ENCODE measurements at places on chromosomes 2 and 18.

DNA sequence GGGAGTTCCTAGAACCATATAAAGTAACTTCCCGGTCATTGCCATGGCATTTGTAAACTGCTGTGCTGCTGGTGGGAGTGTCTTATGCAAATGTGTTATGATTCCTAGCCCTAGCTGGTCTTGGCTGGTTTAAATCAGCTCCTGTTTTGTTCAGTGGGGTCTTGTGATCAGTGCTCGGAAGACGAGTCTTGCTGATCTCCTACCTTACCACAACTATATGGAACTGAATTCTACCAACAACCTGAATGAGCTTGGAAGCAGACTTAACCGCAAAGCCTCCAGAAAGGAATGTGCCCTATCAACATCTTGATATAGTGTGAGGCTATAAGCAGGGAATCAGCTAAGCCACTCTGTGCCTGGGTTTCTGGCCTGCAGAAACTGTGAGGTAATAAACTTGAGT, 33.5 kb downstream of the POLE4 start:
- peak; percentile 67 for DNase-seq

DNA sequence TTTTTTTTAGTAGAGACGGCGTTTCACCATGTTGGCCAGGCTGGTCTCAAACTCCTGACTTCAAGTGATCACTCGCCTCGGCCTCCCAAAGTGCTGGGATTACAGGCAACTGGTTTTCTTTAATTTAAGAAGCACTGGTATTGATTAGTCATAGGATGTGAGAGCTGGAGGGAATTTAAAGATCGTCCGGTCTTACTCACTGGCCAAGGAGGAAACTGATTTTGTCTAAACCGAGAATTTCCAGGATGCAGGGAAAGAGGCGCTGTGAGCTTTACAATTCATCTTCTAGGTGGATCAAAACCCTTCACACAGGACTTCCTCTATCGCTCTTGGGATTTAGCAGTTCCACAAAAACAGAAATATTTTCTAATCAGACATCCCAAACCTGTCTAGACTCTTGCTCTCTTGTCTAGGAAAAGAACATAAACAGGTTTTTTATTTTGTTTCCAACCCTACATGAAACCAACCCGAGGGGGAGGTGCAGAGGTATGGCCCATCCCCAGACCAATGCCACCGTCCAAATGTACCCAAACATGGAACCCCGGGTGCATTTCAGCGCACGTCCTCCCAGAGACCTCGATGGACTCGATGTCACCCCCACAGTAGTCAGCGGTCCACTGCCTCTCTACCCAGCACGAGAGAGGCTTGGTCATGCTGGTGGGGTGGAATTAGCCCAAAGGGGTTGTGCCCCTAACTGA, 12.5 kb upstream of the TUBB6 start:
- peak; percentile 61 for DNase-seq

DNA sequence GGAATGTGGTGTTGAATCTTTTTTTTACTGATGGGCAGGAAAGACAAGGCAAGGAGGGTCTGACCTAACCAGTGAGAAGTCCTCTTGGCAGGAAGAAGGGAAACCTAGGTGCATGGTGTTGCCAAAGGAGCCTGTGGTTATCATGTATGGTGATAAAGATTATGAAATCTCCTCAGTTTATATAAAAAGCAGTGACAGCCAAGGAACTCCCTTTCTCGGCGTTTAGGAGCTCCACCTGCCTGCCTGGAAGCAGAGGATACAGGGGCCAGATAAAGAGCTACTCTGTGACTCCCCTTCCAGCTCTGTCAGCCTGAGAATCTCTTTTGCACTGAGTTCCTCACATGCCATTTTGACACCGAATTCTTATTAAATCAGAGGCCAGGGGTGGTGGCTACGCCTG, 26.1 kb downstream of the COLEC12 start:
- DNase-seq: peak; percentile 37

DNA sequence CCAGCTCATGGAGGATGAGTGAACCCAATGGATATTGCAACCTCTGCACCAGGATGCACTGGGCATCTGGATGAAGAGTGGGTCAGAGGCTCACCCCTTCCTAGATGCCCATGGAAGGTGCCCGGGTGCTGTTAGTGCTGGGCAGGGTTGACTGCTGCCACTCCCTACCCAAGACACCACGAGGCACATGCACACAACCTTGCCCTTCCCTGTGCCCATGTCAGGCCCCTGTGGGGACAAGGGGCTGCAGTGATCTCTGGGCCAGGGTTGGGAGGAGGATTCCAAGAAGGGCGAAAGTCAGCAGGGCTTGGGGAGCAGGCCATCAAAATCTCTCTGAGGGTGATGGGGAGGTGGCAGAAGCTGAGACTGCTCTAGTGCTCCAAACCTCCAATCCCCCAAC, 309.7 kb upstream of the ST6GAL2 start:
- DNase-seq: no peak

DNA sequence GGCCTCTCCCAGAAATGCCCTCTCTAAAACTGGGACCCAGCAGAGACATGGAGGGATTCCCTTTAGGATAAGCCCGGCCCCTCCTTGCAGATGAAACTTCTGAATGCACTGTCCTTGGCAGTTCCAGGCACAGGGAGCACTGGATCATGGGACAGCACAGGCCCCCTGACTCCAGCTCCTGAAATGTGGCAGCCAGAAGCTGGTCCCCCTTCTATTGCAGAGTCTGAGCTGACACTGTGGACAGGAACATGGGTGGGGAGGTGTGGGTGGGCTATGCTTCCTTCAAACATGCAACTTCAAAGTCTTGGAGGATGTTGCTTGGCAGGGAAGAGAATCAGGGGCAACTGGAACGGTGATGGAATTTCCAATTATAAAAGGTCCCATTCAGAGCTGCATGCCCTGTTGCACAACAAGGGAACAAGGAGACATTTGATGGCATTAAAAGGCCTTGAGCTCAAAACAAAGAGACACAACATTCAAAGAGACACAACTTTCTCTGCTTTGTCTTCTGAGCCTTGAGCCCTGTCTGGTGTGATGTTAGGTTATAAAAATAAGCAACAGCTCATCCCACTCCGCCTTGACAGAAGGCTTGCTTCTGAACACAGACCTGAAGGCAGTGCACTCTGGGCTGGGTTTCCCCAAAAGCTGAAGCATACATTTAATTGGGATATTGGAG, 239.0 kb downstream of the OSR1 start:
- DNase-seq: no peak

- DNase-seq: no peak
Observed at GRCh38 chr2:61419129-61419528, 51.8 kb downstream of the USP34 start.

DNA sequence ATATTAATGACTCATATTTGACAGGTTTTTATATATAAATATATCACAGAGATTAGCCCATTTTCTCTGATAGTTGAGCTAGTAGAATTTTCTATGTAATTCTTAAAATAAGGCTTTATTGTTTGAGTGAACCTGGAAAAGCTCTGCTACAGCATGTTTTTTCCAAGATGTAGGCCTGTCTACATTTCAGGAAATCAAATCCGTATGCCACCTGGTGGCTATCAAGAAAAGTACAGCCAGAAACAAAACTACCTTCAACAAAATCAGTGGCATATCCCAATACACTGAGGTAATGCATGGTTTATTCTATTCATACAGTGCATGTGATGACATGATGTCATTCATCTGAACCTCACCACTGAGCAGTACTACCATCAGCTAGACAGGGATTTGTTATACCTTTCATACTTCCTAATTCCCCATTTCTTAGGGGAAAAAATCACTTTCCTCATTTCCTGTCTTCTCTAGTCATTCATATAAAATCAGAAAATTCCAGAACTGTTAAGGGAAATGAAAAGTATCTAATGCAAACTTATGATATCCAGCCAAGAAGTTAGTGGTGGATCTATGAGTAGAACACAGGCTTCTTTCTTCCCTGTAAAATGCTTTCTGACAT, 310.4 kb upstream of the SYT4 start:
- peak; percentile 50 for DNase-seq

- DNase-seq: peak; percentile 31
Observed at GRCh38 chr2:79994161-79994560, 310.4 kb downstream of the LRRTM1 start.

DNA sequence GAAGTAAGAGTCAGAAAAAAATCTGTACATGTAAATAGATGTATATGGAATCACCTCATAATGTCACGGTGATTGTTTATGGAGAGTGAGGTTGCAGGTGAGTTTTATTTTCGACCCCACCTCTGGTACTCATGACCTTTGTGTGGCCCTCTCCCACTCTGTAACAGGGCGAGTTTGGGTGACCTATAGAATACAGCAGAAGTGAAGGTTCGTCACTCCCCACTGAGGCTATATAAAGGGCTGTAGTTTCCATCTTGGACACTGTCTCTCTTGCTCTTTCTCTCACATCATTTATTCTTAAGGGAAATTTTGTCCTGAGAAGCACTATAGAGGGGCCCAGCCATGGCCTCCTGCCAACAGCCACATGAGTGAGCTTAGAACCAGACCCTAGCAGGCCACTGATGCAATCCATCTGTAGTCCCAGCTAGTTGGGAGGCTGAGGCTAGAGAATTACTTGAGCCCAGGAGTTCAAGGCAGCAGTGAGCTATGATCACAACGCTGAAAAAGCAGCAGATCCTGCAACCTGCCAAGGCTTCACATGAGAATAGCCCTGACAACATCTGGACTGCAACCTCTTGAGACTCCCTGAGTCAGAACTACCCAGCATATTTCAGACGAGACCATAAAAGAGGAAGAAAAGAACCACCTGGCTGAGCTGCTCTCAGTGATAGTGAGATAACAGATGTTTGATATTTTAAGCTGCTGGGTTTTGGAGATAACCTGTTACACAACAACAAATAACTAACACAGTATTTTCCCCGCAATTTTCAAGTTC, 74.3 kb upstream of the SLC1A4 start:
- DNase-seq: no peak

- peak; percentile 9 for DNase-seq
Observed at GRCh38 chr2:163319006-163319405, 416.8 kb downstream of the FIGN start.

GRCh38 chr2:144067506-144067905, 452.4 kb downstream of the ZEB2 start:
- DNase-seq: no peak

- no peak for DNase-seq
Observed at GRCh38 chr2:11009891-11010290, 98.2 kb downstream of the KCNF1 start.

- DNase-seq: peak; percentile 57
Observed at GRCh38 chr2:43114210-43114609, 112.2 kb downstream of the ZFP36L2 start.

DNA sequence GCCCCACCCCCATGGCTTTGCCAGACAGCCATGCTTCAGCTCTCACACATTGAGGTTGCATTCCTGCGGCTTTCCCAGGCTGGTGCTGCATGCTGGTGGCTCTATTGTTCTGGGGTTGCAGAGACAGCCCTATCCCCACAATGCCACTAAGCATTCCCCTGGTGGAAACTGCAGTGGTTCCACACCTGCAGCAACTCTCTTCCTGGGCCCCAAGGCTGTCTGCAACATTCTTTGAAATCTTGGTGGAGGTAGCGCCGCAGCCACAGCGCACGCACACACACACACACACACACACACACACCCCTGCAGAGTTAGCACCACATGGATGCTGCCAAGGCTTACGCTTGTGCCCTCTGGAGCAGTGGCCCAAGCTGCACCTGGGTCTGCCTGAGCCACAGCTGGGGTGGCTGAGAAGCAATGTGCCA, 21.4 kb downstream of the SFXN5 start:
- DNase-seq: peak; percentile 59

GRCh38 chr2:200012401-200012800, 57.0 kb downstream of the MAIP1 start:
- DNase-seq: no peak

- DNase-seq: no peak
Observed at GRCh38 chr2:152452256-152452973, 117.4 kb downstream of the FMNL2 start.

GRCh38 chr2:64649013-64649484, 4.7 kb downstream of the SERTAD2 start:
- no peak for DNase-seq

DNA sequence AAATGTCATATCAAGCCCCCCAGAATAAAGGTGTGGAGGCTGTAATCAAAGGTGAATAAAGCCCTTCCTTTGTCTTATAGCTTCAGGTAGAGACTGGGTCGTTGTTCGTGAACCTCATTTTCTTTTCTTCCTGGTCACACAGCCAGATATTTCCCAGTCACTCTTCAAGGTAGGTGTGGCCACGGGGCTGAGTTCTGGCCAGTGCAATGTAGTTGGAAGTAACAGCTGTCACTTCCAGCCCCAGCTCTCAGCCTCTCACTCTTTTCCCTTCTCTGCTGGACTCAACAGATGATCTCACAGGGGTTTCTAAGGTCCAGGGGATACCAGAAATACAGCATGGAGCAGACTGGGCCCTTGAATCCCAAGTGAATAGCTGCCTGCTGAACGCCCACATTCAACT, 15.8 kb upstream of the TRPM8 start:
- no peak for DNase-seq

DNA sequence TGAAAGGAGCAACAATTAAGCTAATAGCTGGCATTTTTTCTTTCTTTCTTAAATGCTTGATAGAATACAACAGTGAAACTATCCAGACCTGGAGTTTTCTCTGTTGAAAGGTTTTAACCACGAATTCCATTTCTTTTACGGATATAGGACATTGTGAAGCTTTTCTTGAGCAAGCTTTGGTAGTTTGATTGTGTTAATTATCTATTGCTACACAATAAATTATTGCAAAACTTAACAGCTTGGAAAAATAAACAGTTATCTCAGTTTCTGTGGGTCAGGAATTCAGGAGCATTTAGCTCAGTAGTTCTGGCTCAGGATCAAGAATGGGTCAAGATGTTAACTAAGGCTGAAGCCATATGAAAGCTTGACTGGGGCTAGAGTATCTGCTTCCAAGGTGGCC, 11.7 kb downstream of the PHOSPHO2 start:
- DNase-seq: peak; percentile 84

DNA sequence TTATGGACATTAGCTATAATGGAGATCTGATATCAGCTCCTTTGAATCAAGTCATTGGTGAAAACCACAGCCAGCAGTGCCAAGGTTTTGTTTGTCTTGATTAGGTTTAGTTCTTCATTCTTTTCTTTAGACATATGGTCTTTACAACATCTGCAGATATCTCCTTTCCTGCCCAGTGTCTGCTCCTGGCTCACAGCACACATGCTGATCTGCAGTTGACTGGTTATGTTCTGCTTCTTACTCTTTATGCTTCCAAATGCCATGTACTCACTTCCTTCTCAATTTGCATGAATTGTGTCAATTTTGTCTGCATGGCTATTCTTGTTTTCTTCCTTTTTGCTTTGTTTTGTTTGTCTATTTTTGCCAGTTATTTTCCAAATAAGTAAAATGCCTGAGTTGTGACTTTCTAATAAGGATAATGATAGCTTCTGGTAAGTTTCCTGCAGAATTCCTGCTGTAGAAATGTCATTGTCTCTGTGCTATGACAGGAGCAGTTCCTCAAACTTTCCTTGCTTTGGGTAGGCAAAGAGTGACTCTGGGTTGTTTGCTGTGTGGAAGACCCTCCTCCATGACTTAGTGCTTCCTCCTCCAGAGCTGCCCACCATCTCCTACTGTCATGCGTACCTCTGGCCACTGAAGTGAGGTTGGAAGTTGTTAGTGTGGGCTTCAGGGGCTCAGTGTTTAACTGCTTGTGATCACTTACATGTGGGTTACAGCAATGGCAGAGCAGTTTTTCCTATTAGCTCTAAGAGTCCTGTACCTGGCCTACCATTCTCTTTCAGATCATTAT, 8.2 kb downstream of the ARHGAP25 start:
- no peak for DNase-seq

Data from EH (cell line).